Muscle of back (tissue), 13 donors: ENCODE measurements at places on chromosomes 5 and 9.

GRCh38 chr9:38642951-38643814 is 22.8 kb upstream of the ANKRD18A start:
- DNase-seq, result no peak

DNA sequence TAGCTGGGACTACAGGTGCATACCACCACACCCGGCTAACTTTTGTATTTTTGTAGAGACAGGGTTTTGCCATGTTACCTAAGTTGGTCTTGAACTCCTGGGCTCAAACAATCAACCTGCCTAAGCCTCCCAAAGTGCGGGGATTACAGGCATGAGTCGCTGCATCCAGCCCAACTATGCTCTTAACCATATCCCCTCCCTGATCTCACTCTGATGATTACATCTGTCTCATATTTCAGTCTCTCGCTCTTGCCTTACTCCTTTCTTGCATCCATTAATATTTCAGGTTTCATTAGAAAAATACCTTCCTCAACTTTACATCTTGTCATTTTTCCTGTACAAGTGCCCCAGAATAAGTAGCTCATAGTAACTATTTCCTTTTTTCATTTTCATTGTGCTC is 61.0 kb upstream of the BASP1 start:
- DNase-seq, result no peak

- DNase-seq, result peak; percentile 32
Observed at GRCh38 chr5:129245489-129245888, 150.9 kb downstream of the ISOC1 start.

- no peak for DNase-seq
Observed at GRCh38 chr9:5195463-5195862, 10.0 kb upstream of the INSL6 start.

DNA sequence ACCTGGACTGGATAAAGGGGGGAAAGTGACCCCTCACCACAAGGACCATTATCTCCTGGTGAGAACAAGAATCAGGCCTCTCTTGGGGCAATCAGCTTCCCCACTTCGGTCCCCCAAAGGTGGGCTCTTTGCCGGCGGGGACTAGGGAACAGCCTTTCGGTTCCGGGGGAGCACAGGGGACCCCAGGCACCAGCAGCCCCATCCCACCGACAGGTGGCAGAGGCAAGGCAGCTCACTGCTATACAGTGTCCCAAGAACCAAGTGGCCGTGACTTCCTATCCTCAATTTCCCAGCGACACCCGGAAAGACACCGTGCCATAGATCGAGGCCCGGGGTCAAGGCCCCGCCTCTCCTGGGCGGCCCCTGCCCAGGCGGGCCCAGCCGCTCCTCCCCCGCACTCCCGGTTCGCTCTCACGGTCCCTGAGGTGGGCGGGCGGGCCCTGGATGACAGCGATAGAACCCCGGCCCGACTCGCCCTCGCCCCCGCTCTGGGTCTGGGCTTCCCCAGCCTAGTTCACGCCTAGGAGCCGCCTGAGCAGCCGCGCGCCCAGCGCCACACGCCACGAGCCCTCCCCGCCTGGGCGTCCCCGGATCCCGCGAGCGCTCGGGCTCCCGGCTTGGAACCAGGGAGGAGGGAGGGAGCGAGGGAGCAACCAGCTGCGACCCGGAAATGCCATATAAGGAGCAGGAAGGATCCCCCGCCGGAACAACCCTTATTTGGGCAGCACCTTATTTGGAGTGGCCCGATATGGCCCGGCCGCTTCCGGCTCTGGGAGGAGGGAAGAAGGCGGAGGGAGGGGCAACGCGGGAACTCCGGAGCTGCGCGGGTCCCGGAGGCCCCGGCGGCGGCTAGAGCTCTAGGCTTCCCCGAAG is 655 bp upstream of the EGR1 start:
- DNase-seq, result peak; percentile 99

DNA sequence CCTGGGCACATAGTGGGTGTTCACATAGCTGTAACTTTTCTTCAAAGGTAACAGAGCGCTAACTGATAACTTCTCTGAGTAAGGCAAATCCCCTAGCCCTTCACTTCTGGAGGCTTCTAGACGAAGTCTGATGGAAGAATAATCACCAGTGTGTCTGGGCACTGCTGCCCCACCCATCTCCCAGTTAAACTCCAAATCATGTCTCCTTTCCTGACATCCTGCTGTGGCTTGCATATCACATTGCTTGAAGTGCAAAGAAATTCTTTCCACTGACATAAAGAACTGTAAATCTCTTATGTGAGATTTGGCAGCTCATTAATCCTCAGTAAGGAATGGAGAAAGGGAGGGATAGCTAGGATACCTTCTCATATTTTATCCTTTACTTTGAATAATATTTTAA is 74.6 kb downstream of the MARCHF11 start:
- DNase-seq, result no peak

DNA sequence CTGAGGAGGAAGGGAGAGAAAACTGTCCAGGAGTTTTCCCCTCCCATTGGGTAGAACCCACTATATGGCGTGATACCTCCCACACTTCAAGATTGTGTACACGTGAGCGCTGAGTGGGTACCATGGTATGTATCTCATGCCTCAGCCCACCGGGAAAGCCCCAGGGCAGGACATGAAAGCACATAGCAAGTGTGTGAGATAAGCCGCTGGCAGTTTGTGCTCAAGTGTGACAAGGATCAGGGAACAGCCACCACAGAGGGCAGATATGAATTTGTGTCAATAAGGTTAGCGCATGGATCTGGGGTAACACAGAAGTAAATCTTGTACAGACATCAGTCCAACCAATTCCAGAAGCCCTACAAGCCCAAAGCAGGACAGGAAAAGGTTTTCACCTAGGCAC is 42.6 kb upstream of the NAA35 start:
- DNase-seq, result no peak
